Stimulated activated CD4-positive, alpha-beta T cell treated with anti-CD3 and anti-CD28 coated beads, Interleukin-4, amount 100 ng/mL, for 24 hours (primary cell): ENCODE measurements at places on chromosomes 5 and 9.

GRCh38 chr5:135700731-135701130 is 121.9 kb upstream of the CXCL14 start:
- DNase-seq: no peak

- peak; percentile 18 for DNase-seq
Observed at GRCh38 chr9:20562051-20562450, 60.2 kb downstream of the MLLT3 start.

GRCh38 chr9:102362470-102363132 is 624.2 kb upstream of the GRIN3A start:
- no peak for DNase-seq

- DNase-seq: no peak
Observed at GRCh38 chr5:151186052-151186451, 28.5 kb upstream of the ANXA6 start.

DNA sequence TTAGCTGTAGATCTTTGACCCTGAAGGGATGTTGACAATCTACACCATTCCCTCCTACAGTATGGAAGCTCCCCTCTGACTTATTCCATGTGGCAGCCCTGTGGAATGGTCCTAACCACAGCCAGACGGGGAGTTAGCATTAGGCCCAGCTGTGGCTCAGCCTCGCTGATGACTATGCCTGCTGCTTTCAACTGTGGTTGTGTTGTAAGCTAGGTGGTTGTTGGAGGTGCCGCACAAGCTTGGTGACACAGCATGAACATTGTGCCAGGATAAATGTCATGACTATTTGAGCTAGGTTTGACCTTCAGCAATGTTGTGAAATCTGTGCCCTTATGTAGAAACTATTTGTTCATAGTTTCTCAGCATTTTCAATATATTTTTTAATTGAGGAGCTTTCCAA is 40.6 kb downstream of the SGCD start:
- no peak for DNase-seq

DNA sequence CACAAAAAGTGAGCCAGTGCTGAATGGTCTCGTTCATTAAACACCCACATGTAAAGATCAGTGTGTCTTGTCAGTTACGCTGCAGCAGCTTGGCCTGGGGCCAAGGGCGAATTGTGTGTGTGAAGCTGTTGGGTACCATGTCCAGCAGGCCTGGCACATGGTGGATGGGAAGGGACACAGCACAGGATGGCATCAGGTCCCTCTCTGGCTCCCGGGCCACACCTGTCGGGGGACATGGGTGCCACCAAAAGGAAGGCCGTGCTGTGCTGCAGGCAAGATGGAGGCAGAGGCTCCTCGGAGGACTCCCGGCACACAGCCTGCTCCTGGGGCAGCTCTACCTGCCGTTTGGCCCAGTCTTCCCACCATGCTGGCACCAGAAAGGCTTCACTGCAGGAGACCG is 32.0 kb downstream of the NKD2 start:
- DNase-seq: no peak

DNA sequence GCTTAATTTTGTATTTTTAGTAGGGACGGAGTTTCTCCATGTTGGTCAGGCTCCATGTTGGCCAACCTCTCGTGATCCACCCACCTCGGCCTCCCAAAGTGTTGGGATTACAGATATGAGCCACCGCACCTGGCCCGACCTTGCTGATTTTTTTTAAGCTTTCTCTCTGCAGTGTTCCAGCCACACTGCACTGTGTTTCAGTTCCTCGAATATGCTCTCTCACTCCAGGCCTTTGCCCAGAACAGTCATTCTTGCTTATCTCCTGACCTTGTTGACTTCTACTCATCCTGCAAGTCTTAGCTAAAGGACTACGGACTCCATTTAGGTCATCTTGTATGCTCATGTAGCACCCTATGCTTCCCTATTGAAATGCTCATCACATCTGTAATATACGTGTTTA is 3.3 kb downstream of the SNAPC3 start:
- DNase-seq: no peak
